ENCODE measurements at places on chromosomes 2 and 18.

DNA sequence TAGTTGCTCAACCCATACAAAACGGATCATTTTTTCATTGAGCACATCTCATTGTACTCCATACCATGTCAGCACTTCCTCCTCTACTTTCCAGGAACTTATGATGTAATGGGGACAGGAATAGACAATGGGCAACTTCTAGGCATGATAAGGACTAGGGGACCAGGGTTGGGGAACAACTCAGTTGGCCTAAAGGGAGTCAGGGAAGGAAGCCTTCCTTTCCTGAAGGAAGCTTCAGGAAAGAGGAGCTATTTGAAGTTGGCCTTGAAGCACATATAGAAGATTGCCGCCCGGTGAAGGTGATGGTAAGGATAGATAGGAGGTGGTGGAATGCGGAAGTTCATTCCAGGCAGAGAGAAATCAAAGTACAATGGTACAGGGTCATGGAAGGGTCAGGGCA is 283.9 kb downstream of the SLC8A1 start:
- no peak for DNase-seq

GRCh38 chr18:13660510-13660909 is 65.8 kb downstream of the FAM210A start:
- DNase-seq, result no peak

- DNase-seq, result no peak
Measured at GRCh38 chr2:148802448-148803220, 72.4 kb upstream of the KIF5C start.

DNA sequence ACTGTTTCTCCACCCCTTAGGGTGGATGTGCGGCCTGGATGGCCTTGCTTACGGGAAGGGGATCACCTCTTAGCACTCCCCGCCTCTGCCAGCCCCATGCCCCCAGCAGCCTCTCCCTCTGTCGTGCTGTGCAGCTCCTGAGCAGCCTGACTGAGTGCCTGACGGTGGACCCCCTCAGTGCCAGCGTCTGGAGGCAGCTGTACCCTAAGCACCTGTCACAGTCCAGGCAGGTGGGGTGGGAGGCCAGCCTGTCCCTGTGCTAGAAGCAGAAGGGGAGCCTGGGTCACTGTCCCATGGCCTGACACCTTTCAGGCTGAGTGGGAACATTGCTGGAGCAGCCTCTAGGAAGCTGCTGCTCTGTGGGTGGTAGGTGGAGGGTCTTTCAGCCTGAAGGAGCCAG is 5.2 kb downstream of the TMEM214 start:
- no peak for DNase-seq

- no peak for DNase-seq
Measured at GRCh38 chr2:46461709-46462171, 17.6 kb upstream of the TMEM247 start.

DNA sequence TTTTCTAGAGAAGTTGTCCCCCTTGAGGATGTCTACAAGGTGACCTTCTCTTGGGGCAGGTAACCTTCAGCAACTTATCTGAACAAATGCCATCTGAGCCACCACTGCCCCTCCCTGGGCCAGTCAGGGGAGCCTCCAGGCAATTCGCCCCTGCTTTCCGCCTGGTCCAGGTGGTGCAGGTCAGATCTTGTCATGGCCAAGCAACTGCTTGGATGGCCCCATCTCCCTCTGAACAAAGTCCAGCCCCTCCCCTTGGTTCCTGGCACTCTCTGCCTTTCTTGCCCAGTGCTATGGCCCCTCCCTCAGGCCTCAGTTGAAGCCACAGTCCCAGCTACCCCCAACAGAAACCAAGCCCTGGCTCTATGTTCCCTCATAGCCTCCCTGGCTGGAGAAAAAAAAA is 138.7 kb downstream of the ALPK2 start:
- DNase-seq, result no peak
